ENCODE measurements at places on chromosomes 7 and 10. TPM values are rescaled to one million over a fixed set of nuclear protein-coding genes. Genes with fewer than 3 reads are reported as not detected.

CNTNAP2 gene
- total RNA-seq: not detected

DNA sequence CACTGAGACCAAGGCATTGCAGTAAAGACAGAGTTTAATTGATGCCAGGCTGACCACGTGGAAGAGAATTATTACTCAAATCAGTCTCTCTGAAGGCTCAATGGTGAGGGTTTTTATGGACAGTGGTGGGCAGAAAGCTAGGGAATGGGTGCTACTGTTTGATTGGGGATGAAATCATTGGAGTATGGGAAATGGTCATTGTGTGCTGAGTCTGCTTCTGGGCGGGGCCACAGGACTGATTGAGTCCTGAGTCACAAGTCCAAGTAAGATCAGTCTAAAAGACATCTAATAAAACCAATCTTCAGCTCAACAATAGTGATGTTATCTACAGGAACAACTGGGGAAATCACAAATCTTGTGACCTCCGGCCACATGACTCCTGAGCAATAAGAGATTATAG, 868.4 kb downstream of the SORCS3 start:
- H3K4me1 ChIP-seq: no peaks in the 10 kb centered on the region
- H3K27ac ChIP-seq: no peak overlapping the region
- no peaks in the 10 kb centered on the region for H3K27me3 ChIP-seq

DNA sequence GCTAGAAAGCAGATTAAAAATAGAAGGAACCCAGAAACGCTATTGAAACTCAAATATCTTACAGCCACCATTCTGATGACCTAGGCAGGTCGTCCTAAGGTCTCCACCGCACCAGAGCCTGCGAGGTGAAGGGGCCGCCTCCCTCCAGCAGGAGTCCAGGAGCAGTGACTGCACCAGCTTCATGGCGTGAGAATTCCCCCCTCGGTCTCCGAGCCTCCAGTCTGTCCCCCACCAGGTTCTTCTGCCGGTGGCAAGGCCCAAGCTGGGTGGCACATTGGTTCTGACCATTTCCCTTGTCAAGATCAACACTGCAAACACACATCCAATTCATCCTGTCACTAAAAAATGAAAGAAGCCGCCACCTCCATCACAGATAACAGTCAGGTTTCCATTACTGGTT, 98.7 kb downstream of the DIP2C start:
- no peak overlapping the region for H3K4me3 ChIP-seq
- no peaks in the 10 kb centered on the region for H3K4me1 ChIP-seq
- H3K27ac ChIP-seq: no peak overlapping the region
- H3K36me3 ChIP-seq: no peaks in the 10 kb centered on the region
- H3K27me3 ChIP-seq: no peaks in the 10 kb centered on the region

EIF4H gene
- total RNA-seq: 210 TPM

DNA sequence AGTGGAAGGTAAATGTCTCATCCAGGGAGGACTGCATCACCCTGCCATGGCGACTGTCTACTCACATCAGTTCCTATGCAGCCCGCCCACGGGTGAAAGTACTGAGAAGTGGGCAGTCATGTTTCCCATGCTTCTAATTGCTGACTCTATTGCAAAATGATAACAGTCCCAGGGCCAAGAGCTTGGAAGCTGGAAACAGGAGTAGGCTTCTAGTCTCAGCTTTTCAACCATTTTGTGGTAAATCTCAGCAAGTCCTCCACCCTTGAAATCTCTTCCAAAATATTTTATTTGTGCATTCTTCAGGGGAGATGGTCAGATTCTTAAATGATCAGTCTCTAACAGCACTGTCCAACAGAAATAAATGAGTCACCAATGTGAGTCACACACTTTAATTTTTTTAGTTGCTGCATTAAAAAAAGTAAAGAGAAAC, 48.1 kb upstream of the TARP start:
- H3K27me3 ChIP-seq: no peaks in the 10 kb centered on the region
- DNase-seq: no peak
- no peak overlapping the region for H3K4me3 ChIP-seq
- H3K36me3 ChIP-seq: no peaks in the 10 kb centered on the region
- H3K27ac ChIP-seq: no peak overlapping the region

- DNase-seq: no peak
- no peaks in the 10 kb centered on the region for H3K27me3 ChIP-seq
- no peak overlapping the region for H3K4me3 ChIP-seq
- H3K27ac ChIP-seq: no peak overlapping the region
- H3K36me3 ChIP-seq: no peaks in the 10 kb centered on the region
- H3K4me1 ChIP-seq: no peaks in the 10 kb centered on the region
These were observed 140.8 kb downstream of the ANLN start for GRCh38 chr7:36530456-36530855.

DNA sequence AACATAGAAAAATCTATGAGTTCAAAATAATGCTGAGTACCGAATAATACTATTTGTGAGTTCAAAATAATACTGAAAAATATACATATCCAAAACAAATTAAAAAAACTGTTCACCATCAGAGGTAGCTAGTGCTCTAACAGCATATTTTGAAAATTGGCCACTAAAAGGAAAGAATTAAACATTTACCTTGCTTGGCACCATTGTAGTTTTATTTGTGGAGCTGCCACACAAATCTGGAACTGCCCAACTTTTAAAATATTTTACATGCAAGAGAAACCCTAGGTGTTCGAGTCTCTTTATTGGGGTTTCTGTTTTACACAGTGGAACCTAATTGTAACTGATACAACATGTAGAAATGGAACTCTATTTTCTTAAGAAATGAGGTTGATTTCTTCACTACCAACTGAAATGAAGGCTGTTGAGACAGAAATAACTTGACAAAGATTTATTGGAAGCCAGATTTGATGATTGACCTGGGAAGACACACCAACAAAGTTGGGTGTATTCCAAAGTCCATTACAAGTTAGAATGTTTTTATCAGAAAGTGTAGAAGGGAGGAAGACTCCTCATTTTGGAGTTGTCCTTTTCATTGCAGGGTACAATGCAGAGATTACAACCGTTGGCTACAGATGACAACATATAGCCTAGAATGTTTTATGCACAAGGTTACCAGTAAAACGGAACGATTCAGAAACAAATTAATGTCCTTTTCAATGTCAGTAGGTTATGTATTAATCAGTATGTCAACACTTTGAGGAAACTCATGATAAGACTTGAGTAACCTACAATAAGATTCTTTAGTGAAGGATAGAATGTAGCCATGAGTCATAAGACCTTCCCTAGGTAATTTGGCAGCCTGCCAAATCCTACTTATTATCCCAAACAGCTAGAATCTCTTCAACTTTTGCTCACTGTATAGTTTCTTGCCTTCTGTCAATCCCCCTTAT, 73.8 kb upstream of the PAPSS2 start:
- H3K27me3 ChIP-seq: no peaks in the 10 kb centered on the region
- DNase-seq: no peak
- H3K4me3 ChIP-seq: no peak overlapping the region
- H3K4me1 ChIP-seq: no peaks in the 10 kb centered on the region
- H3K27ac ChIP-seq: no peak overlapping the region

FAM25C gene
- not detected for total RNA-seq

DNA sequence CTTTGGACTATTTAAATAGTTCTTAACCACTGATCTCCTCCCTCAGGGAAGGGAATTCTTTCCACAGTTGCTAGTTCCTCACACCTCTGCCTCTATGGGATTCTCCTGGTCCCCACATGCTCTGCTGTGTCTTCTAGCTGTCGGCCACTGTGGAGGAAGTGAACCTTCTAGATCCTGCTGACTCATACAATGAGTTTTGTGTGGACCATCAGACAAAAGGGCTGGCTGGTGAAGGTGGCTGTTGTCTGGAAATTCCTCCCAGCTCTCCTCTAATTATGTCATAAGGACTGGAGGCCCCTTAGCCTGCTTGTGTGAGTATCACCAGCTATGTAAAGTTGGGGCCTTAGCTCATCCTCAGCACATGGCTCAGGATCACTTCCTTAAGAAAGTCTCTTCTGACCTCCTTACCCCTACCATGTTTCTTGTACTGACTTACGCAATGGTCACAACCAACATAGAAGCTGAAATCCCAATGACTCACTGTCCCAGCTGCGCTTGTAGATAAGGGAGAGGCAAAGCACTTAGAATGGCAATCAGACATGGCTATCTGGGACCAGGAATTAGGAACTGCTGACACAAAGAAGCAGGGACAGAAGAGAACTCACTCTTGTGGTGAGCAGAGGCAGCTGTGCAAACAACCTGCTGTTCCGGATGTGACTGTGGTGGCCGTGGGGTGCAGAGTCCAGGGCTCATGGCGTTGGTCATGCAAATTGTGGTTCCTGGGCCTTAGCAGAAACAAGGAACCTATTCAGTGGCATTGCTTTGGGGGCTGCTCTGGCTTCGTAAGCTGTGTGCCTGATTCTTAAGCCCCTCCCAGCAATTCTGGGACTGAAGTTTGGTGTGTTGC, 2.5 kb upstream of the MACC1 start:
- no peak overlapping the region for H3K4me3 ChIP-seq
- peak overlapping the region; percentile 58 for H3K27ac ChIP-seq
- no peaks in the 10 kb centered on the region for H3K4me1 ChIP-seq
- H3K27me3 ChIP-seq: no peaks in the 10 kb centered on the region
- H3K36me3 ChIP-seq: no peaks in the 10 kb centered on the region

TFPI2 gene
- total RNA-seq: 19.8 TPM

DNA sequence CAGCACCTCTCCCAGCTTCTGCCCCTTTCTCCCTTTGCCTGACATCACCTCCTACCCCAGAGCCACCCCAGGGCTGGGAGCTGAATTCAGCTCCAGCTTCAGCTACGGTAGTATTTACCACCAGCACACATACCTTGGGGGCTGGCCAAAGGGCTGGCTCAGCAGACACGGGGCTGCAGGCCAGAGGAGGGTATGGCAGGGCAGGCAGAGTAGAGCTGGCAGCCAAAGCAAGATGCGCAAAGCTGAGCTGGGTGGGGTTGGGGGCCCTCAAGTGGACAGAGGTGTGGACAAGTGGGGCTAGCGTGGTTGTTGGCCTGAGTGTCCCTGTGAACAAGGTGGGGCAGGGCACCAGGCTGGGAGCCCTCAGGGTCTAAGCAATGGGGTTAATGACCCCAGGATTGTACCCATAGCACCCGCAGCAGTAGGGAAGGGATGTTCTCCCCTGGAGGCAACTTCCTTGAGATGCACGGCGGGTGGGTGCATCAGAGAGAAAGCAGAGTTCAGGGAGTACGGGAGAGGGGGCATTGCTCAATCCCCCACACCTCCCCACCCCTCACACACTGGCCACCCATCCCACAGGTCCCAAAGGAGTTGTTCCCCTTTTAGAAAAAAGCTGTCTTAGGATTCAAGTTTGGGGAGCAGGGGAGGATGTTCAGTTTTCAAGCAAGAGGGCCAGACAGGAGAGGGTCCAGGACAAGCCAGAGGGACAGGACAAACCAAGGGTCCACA, 8.0 kb downstream of the VSIR start:
- H3K27me3 ChIP-seq: no peaks in the 10 kb centered on the region
- peaks cover 8% of the 10 kb centered on the region for H3K36me3 ChIP-seq
- no peak for DNase-seq
- peak overlapping the region; percentile 14 for H3K4me3 ChIP-seq
- peak overlapping the region; percentile 98 for H3K27ac ChIP-seq

- H3K27ac ChIP-seq: no peak overlapping the region
- no peaks in the 10 kb centered on the region for H3K27me3 ChIP-seq
- no peak overlapping the region for H3K4me3 ChIP-seq
- no peaks in the 10 kb centered on the region for H3K36me3 ChIP-seq
These were observed 331.5 kb downstream of the PTEN start for GRCh38 chr10:88194961-88195367.

- no peaks in the 10 kb centered on the region for H3K36me3 ChIP-seq
- no peak overlapping the region for H3K4me3 ChIP-seq
- H3K27me3 ChIP-seq: no peaks in the 10 kb centered on the region
These were observed 101.4 kb upstream of the GLI3 start for GRCh38 chr7:42338231-42338915.

DNA sequence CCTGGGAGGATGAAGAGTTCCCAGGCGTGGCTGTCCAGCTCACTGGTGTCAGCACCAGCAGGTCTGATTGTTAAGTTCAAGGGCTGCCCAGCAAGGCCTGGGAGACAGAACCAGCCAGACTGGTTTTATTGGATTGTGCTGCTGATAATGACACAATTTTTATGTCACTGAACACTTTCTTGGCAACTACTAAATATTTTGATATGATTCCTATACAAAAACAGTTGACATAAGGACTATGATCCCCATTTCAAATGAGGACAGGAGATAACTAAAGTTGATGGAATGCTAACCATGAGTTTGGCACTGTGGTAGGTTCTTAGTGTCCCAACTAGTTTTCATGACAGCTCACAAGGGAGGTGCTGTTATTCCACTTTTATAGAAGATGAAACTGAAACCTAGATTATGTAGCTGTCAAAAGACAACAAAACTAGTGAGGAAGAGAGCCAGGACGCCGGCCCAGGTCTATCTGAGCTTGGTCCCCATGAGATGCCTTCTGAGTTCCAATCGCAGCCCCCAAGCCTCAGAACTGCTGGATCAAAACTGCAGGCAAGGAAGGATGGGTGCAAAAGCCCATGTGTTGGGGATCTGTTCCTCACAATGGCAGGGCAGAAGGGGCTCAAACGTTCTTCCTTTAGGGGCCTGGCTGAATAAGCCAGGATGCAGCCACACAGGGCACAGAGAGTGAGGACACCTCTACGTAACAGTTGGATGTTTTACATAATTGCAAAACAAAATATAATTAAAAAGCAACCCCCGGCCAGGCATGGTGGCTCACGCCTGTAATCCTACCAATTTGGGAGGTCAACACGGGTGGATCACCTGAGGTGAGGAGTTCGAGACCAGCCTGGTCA, 52.8 kb downstream of the COBL start:
- no peaks in the 10 kb centered on the region for H3K4me1 ChIP-seq
- DNase-seq: no peak
- H3K36me3 ChIP-seq: no peaks in the 10 kb centered on the region
- H3K27ac ChIP-seq: no peak overlapping the region

- H3K27ac ChIP-seq: no peak overlapping the region
- no peaks in the 10 kb centered on the region for H3K27me3 ChIP-seq
These were observed 10.2 kb downstream of the CRYGN start for GRCh38 chr7:151429560-151430331.

GRCh38 chr10:89563861-89564478, 28.6 kb upstream of the SLC16A12 start:
- H3K27me3 ChIP-seq: no peaks in the 10 kb centered on the region
- H3K27ac ChIP-seq: no peak overlapping the region
- H3K36me3 ChIP-seq: no peaks in the 10 kb centered on the region
- H3K4me1 ChIP-seq: no peaks in the 10 kb centered on the region
- DNase-seq: no peak

- H3K27me3 ChIP-seq: no peaks in the 10 kb centered on the region
- peak overlapping the region; percentile 68 for H3K27ac ChIP-seq
- peaks cover 38% of the 10 kb centered on the region for H3K4me1 ChIP-seq
- no peak for DNase-seq
These were observed 926 bp upstream of the C10orf71 start for GRCh38 chr10:49297818-49298670.

DNA sequence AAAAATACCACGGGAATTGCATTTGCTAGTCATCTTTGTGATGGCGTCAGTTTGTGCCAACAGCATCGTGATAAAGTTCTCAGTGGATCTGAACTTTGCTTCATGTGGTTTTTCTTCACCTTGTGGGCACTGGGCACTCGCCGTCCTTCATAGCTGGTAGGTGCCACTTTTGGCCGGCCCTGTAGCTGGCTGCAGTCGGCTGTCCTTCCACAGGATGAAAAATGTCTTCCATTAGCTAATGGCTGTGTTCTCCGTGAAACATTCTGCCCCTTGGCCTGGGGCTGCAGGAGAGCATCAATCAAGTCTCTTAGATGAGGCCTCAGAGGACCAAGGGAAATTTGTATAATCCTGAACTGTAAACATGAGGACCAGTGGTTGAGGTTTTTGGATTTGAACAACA, 145.3 kb downstream of the DYNC1I1 start:
- H3K27ac ChIP-seq: no peak overlapping the region
- H3K4me1 ChIP-seq: no peaks in the 10 kb centered on the region
- no peaks in the 10 kb centered on the region for H3K36me3 ChIP-seq
- no peak for DNase-seq
- no peaks in the 10 kb centered on the region for H3K27me3 ChIP-seq

Data from thoracic aorta (tissue), 2 donors.